ENCODE measurements at places on chromosomes 16 and 17.
A peak's percentile ranks its signal among the peaks of the same experiment; 100 is the strongest.

GRCh38 chr16:58211846-58212245 is 13.9 kb upstream of the CSNK2A2 start:
- no peak for DNase-seq

DNA sequence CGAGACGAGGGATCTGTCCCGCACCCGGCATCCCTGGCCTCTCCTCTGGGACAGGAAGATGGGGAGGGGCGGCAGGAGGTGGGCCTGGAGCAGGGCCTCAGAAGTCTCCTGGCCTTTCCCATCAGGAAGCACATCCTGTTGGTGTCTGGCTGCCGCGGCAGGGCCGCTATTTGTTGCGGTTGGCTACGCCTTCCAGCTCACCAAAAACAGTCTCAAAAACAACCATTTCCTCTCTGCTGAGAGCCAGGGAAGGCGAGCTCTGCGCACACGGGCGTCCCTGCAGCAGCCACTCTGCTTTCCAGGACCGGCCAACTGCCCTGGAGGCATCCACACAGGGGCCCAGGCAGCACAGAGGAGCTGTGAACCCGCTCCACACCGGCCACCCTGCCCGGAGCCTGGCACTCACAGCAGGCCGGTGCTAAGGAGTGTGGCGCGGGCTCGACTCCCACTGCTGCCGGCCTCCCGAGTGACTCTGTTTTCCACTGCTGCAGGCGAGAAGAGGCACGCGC is at the start of gene TMEM204:
TSS of gene TMEM204 (plus strand) at position 224 of the 509 bp plus-strand sequence. CDS start 610 bp downstream, outside the sequence.
- DNase-seq, result no peak

DNA sequence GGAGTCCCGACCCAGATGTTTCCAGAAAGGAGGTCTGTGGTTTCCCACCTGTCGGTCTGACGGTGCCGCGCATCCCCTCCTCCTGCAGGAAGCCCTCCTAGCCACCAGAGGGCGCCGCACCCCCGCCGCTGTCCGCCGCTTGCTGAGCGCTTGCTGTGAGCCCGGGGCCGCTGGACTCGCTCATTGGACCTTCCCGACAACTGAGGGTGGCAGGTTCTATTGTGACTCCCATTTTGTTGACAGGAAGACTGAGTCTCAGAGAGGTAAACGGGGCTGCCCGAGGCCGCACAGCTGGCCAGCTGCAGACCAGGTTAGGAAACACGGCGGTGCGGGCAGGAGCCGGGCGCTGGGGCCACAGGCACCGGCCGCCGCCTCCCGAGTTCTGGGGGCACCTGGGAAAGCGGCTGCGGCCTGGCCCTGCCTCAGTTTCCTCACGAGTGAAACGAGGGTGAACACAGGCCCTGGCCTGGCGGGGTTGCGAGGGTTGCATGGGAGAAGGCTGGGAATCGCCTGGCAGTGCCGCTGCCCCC is 191.1 kb upstream of the CIBAR2 start:
- no peak for DNase-seq

- no peak for DNase-seq
Observed at GRCh38 chr17:35568561-35568960, 7.9 kb upstream of the SLFN14 start.

DNA sequence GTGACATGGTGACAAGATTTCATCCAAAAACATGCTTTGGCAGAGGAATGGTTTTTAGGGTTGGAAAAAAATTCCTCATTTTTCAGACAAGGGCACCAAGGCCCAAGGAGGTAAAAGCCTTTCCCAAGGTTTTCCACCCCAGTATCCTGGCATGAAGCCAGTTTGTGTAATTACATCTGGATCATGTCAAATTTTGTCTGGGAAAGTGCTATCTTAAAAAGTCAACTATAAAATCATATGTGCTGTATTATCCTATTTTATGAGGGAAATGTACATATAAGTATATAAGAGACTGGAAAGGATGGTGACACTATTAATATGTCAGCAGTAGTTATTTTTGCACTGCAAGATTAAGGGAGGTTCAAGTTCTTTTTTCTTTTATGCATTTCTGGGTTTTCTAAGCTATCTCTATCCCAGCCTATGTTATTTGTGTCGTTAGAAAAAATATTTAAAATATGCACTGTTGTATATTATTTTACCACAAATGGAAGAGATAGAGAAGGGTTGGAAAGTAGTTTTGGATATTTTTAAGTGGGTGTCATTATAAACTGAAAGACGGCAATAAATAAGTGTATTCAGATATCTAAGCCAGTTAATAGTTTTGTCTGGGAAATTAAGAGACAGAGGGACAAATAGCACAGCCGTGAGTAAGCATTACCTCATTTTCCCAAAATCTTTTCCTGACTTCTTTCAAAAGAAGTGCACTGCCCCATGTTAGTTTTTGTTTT is 13.5 kb upstream of the FBXO47 start:
- DNase-seq, result no peak

- peak; percentile 16 for DNase-seq
Observed at GRCh38 chr16:68786685-68787418, 49.8 kb downstream of the CDH1 start.

Measured in hypothalamus (tissue), 51 donors.